Dorsolateral prefrontal cortex (tissue), 122 donors: ENCODE measurements at places on chromosomes 16 and 17. TPM values are rescaled to one million over a fixed set of nuclear protein-coding genes. Genes with fewer than 3 reads are reported as not detected.

Gene MT1E
- total RNA-seq = 180 TPM

Gene ENGASE
- 46.8 TPM for total RNA-seq

Gene KCNJ18
- total RNA-seq = not detected

Gene FBXW10
- 0.31 TPM for total RNA-seq

Gene WFDC1
- total RNA-seq = 8.2 TPM

Gene PTGES3L
- total RNA-seq = 4.2 TPM

GRCh38 chr16:20610892-20611349 lies 34.8 kb upstream of the ACSM2B start:
- no peak for DNase-seq

DNA sequence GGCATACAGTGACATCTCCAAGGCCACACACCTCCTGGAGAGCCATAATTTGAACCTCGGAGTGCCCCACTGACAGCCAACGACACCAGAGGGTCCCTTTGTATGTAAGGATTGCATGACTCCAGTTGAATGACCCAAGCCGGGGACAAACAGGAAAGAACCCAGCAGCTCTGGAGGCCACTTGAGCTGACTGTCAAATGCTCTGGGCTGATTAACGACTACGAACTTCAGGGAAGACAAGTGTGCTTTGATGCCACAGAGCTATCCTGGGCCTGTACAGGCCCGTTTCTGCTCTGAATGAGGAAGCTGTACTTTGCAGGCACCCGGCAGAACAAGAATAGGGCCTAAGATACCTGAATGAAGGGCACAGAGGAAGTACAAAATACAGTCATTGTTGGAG lies 404.6 kb downstream of the SLC39A11 start:
- DNase-seq = no peak

DNA sequence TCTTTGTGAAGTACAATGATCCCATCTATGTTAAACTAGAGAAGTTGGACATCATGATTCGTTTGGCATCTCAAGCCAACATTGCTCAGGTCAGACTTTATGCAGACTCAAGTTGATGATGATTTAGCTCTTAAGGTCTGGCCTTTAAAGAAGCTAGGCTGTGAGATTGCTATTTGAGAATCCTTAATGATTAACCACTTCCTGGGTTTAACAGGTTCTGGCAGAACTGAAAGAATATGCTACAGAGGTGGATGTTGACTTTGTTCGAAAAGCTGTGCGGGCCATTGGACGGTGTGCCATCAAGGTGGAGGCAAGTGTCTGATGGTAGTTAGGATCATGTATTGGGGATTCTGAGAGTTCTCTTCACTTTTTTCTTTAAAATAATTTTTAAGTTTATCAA lies 40.3 kb downstream of the AP2B1 start:
- no peak for DNase-seq

DNA sequence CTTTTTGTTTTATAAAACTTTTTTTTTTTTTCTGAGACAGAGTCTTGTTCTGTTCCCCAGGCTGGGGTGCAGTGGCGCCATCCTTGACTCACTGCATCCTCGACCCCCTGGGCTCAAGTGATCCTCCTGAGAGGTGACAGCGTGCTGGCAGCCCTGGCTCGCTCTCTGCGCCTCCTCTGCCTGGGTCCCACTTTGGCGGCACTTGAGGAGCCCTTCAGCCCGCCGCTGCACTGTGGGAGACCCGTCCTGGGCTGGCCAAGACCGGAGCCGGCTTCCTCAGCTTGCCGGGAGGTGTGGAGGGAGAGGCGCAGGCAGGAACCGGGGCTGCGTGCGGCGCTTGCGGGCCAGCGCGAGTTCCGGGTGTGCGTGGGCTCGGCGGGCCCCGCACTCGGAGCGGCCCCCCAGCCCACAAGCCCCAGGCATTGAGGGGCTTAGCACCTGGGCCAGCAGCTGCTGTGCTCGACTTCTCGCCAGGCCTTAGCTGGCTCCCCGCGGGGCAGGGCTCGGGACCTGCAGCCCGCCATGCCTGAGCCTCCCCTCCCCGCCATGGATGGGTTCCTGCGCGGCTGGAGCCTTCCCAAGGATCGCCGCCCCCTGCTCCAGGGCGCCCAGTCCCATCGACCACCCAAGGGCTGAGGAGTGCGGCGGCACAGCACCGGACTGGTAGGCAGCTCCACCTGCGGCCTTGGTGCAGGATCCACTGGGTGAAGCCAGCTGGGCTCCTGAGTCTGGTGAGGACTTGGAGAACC lies 49.6 kb upstream of the HELZ start:
- no peak for DNase-seq

- DNase-seq = no peak
Observed at GRCh38 chr16:84404324-84404723, 36.0 kb downstream of the ATP2C2 start.

DNA sequence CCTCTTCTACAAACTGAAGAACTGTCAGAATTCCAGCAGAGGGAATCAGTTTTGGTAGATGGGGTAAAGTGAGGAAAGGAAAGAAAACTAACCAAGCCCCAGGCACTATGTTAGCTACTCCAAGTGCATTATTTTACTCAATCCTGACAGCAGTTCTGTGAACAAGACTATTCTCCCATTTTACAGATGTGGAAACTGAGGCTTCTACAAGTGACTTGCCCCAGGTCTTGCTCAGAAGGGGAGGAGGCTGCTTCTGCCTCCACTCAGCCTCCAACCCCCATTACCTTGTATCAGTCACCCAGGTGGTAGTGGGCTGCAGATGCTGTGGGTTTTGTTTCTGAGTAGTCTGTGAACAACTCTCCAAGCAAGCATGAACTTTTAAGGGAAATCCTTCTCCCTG lies 315.2 kb upstream of the MAF start:
- DNase-seq = no peak

DNA sequence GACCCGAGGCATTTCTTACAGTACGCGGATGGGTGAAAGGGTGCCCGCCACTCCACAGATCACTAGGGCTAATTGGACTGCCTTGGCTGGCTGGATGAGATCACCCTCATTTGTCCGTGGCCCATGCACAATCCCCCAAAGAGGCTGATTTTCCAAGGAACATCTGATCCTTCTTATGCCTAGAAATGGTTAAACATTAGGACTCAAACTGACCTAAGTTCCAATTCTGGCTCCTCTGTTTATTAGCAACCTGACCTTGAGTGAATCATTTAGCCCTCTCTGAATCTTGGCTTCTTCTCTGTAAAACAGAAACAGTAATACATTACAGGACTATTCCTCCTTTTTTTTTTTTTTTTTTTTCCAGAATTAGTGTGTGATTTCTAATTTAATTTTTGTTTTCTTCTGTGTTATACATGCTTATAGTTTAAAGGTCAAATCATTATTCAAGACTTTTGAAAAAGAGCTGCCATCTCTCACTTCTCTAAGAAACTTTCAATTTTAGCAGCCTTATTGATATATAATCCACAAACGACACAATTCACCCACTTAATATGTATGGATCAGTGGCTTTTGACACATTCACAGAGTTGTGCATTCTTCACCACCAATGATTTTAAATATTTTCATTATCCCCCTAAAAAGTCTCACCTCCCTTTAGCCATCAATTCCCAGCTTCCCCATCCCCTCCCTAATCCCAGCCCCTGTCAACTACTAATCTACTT lies 45.4 kb upstream of the TMEM132E start:
- no peak for DNase-seq
